DND-41 (cell line): ENCODE measurements at places on chromosomes 7 and 10.

DNA sequence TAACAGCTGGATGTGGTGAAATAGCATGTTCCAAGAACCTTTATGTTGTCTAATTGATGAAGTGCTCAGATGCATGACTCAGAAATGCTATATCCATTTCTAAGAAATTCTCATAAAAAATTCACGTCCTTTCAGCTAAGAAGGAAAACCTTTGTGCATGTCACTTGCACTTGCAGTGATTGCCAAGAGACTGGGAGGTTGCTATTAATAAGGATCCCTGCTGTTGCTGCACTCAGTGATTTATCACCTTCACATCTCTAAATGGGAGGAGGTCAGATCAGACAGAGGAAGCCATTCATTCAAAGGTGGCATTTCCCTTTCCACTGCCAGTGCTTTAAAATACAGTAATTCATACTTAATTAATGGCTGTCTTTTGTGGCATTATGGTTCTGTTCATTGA lies 89.5 kb downstream of the THSD7A start:
- no peak for DNase-seq

DNA sequence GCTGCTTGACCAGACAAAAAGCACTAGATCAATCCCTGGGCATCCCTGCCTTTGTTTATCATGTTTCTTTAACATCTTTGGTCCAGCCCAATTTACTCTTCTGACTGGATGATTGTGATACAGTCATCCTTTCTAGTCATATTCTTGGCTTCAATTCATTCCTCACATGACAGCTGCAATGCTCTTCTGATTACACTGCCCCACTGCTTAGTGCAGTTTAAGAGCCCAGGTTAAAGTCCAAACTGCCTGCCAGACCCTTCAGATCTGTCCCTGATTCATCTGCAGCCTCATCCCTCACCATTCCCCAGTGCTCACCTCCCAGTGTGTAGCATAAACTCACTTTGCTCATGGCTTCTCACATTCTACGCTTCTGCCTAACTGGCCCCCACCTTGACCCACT lies 383.8 kb downstream of the TNS3 start:
- no peak for DNase-seq

GRCh38 chr10:79137826-79138225 lies 69.1 kb downstream of the ZMIZ1 start:
- peak; percentile 97 for DNase-seq

GRCh38 chr10:80512031-80512526 lies 25.6 kb upstream of the SH2D4B start:
- no peak for DNase-seq

GRCh38 chr10:129039406-129040370 lies 427.4 kb upstream of the MGMT start:
- no peak for DNase-seq

- no peak for DNase-seq
Observed at GRCh38 chr10:97038688-97039087, 147.1 kb downstream of the SLIT1 start.

GRCh38 chr7:37341033-37341630 lies 107.5 kb downstream of the ELMO1 start:
- no peak for DNase-seq

DNA sequence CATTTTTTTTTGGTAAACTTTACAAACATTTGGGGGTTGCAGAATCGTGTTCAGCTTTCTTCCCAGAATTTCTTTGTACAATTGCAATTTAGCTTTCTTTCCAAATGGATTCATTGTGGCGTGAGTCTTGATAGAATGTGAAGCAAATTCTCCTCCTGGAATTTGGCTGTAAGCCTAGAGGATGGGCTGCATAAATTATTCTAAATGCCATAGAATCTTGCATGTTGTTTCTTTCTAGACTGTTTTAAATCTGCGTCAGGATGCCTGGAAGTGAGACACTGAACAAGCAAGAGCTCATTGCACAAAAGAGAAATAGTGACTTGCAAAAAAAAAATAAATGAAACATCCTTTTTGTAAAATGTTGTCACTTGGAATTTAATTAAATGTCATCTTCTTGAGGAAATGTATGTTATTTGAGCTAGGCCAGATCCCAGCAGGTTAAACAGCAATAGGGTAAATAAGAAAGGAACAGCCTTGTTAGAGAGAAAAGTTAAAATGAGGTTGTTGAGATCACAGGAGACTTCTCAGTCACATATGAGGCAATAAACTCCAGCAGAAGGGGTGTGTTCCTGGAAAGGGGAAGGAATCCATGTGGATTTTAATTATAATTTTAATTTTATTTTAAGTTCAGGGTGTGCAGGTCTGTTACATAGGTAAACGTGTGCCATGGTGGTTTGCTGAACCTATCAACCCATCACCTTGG lies 483.0 kb downstream of the PLXDC2 start:
- no peak for DNase-seq

DNA sequence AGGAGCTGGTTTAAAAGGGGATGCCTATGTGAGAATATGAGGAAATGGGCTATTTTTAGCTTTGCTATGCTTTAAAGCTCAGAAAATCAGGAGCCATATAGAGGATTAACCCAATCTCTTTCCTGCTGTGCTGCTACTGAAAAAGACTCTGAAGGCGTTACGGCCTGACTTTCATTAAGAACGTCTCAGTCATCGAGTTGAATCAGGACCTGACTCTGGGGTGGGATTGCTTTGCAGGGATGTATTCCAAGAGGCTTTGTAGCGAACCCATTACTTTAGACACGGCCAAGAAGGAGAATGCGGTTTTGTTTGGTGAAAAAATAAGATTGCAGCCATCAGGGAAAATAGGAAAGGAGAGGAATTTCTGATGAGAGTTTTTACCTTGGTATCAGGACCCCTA lies 426.9 kb downstream of the CCSER2 start:
- DNase-seq = no peak

- DNase-seq = no peak
Observed at GRCh38 chr10:11367505-11367904, 243.9 kb downstream of the USP6NL start.

- no peak for DNase-seq
Observed at GRCh38 chr10:34323192-34323591, 491.9 kb downstream of the PARD3 start.

GRCh38 chr7:2773608-2774007 lies 70.5 kb downstream of the GNA12 start:
- no peak for DNase-seq

DNA sequence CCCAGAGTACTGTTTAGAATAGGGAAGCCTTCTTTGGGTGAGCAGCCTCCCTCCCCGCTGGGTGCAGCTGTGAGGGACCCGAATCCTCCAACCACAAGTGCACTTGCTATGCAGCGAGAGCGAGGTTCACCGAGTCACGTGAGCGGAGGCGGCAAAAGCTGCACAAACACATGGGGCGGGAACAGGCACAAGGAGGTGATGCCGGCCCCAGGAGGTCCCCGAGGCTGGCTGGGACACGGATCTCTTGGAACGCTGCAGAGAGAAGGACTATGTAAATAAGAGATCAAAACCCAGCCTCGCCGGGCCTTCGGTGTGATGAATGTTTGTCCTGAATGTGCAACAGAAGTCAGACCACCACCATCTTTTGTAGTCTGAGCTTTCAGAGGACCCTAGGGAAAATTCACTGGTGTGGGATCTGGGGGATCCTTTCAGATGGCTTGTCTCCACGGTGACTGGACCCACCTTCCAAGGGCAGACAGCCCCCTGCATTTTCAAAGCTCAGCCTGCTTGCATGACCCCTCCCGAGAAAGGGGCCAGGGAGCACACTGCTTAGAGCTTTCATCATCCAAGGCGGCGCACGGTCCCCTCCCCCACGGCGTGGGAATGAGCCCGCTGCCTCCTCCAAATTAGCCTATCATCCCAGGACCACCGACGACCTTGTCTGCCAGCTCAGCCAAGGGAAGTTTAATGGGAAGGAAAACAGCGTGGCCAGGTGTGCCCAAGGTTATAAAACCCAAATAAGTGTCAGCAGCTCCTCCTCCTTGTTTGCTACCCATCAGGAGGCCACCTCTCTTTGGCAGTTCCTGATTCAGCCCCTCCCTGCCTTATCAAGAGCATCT lies 327.7 kb downstream of the CXCL12 start:
- no peak for DNase-seq

- DNase-seq = no peak
Observed at GRCh38 chr7:44849885-44850544, 2.1 kb upstream of the H2AZ2 start.

- DNase-seq = no peak
Observed at GRCh38 chr10:125021686-125022344, 79.9 kb downstream of the ZRANB1 start.

DNA sequence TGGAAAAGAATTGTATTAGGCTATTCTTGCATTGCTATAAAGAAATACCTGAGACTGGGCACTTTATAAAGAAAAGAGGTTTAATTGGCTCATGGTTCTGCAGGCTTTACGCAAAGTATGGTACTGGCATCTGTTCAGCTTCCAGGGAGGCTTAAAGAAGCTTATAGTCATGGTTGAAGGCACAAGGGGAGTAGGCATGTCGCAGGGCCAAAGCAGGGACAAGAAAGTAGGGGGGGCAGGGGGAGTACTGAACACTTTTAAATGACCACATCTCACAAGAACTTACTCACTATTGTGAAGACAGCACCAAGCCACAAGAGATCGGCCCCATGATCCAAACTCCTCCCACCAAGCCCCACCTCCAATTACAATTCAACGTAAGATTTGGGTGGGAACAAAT lies 152.5 kb upstream of the PHF14 start:
- DNase-seq = no peak

DNA sequence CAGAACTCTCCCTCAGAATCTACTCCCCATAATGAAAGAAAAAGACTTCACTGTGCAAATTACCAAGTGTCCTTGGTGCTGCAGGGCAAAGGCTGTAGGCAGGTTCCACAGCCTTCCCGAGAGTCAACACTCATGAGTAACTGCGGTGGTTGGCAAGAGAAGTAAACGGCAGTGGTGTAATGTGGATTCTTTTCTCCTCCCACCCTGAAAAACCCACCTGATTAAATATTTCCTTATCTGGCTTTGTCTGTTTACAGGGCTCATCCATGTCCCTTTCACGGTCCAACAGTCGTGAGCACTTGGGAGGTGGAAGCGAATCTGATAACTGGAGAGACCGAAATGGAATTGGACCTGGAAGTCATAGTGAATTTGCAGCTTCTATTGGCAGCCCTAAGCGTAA lies 300.9 kb downstream of the BICC1 start:
- DNase-seq = no peak

DNA sequence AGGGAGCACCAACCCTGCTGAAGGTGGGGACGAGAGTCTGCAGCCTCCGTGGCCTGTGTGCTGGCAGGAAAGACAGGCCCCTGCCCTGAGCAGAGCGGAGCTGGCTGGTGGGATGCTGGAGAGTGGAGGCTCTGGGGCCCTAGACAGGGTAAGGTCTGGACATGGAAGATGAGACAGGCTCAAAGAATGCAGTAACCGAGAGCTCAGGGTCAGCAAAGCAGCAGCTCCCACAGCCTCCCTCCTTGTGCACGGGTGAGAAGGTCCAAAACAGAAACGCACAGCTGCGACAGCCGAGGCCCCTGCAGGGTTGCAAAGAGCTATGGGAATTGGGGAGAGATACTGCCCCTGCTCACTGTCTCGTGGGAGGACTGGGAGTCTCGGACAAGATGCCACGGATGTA lies 80.5 kb downstream of the TNS3 start:
- DNase-seq = no peak

GRCh38 chr10:115969591-115969990 lies 303.4 kb downstream of the GFRA1 start:
- no peak for DNase-seq

DNA sequence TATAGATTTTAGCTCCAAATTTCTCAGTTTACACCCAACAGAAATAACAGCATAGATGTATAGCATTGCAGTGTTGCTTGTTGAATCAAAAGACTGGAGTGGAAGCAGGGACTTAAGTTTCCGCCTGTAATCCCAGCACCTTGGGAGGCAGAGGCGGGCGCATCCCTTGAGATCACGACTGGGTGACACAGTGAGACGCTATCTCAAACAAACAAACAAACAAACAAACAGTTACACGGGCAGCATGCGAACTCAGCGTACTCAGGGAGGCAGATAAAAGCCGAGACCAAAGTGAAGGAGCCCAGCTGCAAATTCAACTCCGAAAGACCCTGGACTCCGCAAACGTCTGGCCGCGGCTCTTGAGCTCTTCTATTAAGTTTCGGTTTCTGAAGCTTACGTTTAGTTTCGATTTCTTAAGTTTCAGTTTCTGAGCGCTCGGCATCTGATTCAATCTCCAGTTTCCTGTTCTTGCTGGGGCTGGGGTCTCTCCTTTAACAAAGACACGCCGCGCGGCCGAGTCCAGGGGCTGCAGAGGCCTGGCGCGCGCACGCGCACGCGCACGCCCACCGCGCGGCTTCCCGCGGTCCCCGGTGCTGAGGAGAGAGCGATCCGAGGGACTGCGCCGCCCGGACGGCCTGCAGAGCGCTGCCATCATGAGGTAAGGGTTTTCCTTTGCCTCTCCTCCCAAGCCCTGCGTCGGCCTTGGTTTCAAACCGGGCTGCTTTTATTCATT lies at the start of gene IFIT5:
Gene IFIT5 (plus strand): TSS at position 423 of the 733 bp plus-strand sequence. CDS start 231 bp downstream, at position 654.
- peak; percentile 85 for DNase-seq

DNA sequence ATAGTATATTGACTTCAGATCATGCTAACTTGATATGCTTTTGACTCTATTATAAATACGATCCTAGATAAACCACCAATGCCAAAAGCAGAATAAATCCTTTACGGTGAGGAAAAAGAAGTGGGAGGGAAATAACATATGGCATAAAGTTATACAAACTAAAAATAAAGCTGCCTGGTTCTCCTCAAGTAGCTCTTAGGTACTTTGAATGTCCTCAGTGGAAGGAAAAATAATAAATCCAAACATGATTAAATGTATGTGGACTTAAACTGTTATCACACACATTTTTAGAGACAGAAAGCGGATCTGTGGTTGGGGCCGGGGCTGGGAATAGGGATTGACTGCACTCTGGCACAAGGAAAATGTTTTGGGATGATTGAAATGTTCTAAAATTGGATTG lies 23.6 kb downstream of the EEPD1 start:
- no peak for DNase-seq

DNA sequence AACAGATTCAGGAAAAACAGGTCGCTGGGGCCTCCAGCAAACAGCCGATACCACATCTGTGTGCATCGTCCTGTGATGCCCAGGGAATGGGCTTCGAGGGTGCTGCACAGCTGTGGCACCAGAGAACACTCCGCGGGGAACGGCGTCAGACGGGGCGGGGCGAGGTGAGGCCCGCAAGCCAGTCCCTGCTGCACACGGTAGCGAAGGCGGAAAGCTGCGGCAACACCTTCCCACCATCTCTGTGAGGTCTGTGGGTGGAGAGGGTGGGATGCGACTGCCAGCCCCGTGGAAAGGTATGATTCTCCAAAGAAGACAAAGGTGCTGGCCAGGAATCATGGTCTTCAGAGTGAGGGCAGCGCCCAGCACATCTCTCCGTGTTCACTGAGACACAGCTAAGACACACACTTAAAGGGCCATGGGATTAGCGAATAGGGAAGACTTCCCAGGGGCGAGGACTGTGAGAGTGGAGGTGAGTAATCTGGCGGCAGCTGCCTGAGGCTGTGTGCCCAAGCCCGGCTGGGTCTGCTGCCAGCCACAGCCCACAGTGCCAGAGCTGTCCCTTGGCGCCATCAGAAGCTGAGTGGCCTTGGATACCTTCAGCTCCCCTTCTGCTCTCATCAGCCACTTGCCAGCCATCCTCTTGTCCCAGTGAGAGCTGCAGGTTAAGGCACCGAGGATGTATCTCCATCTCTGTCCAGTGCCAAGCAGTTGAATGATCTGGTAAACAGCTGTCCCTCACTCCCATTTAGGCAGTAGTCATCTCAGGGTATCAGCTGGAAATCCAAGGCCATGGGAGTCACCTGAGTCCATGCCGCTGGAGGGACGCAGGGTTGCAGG lies 17.6 kb downstream of the PRKAG2 start:
- no peak for DNase-seq

GRCh38 chr7:10239695-10240345 lies 733.9 kb upstream of the PHF14 start:
- no peak for DNase-seq
